Activated CD4-positive, CD25-positive, alpha-beta regulatory T cell treated with anti-CD3 and anti-CD28 coated beads, Interleukin-2, amount 50 U/mL, for 16 hours (primary cell): ENCODE measurements at places on chromosomes 3 and 15.
A peak's percentile ranks its signal among the peaks of the same experiment; 100 is the strongest.

DNA sequence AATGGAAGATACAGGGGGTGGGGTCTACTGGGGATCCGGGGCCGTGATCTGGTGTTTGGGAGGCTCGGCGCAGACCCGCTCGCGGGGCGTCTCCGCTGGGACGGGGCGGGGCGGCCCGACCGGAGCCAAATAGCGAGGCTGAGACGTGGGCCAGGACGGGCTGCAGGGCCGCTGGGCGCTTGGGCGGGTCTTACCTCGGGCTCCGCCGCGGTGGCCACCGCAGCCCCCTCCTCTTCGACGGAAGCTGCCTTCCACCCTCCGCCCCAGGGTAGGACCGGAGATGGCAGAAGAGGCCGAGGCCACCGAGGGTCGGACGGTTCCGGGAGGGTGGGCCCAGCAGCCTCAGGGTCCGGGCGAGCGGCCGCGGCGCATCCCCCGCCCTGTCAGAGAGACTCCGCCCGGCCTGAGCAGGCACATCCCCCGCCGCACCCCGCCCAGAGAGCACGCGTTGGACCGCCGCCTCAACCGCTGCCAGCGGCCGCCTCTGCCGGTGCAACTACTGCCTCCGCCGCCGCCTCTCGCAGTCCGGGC lies 399 bp downstream of the MYO9A start:
- DNase-seq = peak; percentile 36

DNA sequence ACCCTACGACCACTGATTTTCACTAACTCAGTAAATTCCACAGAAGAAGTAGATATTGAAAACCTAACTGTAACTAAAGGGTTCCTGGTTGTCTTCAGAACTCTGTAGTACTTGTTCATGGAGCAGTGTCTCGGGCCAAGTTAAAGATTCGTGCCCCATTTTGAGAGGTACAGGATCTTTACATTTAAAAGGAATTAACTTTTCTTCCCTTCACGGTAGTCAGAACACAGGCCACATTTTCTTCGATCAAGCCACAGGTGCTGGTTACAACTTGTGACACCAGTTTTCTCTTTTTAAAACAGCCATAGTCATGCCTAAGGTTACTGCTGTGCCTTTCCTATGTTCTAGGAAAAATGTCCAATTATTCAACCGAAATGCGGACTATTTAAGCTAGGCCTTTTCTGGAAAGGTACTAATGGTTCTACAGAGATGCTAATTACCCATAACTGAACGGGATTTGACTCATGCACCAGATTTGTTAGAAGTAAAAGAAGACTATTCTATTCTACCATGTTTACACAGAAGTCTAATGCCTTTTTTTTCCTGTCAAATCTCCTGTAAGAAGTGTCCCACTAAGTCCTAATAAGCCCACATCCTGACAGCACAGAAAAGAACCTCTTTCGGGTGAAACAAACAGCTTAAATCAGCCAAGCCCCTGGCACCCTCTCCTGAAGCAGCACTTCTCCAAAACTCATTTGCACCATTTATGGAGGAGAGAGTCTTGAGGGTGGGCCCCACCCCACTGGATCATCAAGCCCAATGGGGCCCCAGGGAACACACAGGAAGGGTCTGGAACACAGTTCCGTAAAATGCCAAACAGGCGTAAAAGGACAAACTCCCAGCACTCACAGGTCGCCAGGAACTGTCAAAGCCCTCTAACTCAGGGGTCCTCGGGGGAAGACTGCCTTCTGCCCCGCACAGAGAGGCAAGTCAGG lies 1.9 kb downstream of the LRIG1 start:
- no peak for DNase-seq

DNA sequence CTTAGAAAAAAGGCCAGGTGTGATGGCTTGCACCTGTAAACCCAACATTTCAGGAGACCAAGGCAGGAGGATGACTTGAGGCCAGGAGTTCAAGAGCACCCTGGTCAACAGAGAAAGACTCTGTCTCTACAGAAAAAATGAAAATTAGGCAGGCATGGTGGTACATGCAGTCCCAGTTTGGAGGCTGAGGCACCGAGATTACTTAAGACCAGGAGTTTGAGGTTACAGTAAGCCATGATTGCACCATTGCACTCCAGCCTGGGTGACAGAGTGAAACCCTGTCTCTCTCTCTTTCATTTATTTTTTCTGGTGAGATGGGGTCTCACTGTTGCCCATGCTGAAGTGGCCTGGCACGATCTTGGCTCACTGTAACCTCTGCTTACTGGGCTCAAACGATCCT lies 24.7 kb downstream of the IP6K1 start:
- DNase-seq = no peak

DNA sequence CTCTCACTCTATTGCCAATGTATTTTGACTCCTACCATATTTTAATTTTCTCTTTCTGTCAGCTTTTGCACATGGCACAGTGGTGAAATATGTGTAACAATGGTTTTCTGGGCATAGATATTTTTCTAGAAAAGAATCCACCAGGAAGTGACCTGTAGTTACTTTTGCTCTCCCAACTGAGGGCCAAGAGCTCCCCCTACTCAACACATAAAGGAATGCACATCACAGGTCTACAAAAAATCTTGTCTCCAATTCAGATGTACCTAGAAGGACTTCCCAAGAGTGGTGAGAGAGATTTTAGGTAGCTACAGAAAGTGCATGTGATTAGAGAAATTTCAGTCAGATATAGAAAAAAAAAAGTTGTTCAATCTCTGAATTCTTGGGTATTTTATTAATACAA lies 15.6 kb downstream of the CPA3 start:
- no peak for DNase-seq

GRCh38 chr3:71090207-71090606 lies 493.3 kb downstream of the FOXP1 start:
- DNase-seq = no peak

DNA sequence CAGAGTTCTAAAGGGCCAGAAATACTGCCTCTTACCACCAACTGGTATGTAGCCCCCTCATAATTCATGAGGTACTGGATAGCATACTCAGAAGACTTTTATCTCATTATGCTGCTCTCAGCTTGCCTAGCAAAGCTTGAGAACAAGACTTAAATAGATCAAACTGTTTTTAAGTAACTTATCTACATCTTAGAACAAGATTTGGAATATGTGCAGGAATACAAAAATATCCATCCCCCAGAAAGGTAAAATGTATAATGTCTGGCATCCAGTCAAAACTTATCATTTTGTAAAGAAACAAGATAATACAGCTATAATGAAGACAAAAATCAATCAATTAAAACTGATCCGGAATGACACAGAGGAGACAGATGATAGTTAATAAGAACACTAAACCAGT lies 400.4 kb upstream of the TGFBR2 start:
- DNase-seq = no peak

DNA sequence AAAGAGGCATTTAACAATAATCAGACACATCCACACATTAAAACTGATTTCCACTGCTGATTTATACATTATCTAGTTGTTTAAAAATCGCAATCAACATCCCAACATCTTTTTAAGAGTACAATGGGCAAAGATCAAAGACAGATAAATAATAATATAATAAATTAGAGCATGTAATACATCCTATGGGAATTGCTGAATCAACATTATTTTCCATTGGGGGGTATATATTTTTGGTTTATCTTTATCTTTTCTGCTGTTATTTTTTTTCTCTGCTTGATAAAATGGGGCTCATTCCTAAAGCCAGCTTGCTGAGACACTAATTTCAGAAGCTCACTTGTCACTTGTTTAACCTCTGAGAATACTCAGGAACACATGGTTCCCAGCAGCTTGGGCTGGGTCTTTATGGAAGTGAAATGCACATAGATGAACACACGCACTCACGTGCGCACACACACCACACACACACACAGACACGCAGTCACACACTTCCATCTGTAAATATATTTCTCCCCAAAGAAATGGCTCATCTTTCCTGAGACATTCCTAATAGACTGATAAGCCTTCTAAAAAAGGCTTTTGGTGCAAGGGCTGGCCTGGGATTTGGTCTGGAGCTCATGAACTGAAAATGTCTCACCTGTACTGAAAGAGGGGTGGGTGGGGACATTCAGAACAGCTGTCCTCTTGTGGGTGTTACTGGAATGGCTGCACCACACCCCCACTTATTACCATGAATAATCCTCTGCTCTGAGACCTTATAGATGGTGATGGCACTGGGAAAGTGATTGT lies 3.5 kb upstream of the PPIB start:
- DNase-seq = no peak

- no peak for DNase-seq
Observed at GRCh38 chr3:110667216-110667615, 404.4 kb upstream of the NECTIN3 start.

GRCh38 chr3:153972862-153973261 lies 148.3 kb upstream of the ARHGEF26 start:
- no peak for DNase-seq

DNA sequence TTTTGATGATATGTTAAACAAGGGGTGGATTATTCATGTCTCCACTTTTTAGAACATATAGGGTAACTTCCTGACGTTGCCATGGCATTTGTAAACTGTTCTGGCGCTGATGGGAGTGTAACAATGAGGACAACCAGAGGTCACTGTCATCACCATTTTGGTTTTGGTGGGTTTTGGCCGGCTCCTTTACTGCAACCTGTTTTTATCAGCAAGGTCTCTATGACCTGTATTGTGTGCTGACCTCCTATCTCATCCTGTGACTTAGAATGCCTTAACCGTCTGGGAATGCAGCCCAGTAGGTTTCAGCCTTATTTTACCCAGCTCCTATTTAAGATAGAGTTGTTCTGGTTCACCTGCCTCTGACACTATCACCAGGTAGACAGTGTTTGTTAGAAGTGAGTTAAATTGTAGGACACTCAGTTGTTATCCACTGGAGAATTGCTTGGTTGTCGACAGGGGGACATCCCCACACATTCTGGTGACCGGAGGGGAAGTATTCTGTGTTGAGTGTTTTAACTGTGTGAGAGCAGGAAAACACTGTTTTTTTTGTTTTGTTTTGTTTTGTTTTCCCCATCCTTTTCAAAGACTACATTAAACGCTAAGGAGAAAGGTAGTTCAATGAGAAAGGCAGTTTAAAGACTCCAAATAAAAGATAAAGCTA lies 36.9 kb upstream of the SKIL start:
- no peak for DNase-seq

DNA sequence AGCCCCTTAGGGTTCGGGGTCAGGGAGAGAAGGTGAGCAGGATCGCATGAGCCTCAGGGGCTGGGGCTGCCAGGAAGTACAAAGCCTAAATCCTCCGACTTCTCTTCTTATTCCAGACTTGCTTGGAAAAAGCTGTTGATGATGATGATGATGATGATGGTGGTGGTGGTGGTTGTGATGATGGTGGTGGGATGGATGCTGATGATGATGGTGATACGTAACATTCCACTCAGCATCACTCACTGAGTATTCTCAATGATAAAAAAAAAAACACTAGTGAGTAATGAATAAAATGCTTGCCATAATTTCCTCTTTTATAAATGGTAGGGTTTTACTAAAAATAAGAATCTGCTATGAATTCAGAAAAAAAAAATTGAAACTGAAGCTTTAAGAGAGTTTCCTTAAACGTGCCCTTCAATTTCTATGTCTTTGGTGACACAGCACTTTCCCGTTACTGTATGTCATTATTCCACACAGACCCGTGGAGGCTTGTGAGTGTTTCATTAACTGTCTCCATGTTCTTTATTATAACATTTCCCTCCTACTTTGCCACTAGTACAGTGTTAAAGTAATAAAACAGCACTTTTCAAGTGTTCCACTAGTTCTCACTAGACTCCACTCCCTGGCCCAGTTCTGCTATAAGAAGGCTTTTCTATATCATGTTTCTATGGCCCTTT lies 5.4 kb upstream of the ACAN start:
- no peak for DNase-seq

DNA sequence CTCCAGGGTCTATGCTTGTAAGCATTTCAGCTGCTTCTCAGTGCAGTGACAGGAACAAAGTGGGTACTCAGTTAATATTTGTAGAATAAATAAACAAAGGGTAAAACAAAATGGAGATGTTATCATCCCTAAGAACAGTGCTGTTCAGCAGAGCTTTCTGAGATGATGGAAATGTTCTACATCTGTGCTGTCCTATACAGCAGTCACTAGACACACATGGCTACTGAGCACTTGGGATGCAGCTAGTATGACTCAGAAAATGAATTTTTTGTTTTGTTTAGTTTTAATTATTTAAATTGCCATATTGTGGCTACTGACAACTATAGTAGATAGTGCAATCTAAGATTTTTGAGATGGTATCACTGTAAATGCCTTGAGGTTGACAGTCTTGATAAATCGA lies 283.8 kb upstream of the ADAMTS9 start:
- DNase-seq = no peak

- DNase-seq = no peak
Observed at GRCh38 chr3:188369526-188369925, 215.6 kb downstream of the LPP start.

GRCh38 chr3:169811631-169812331 lies 889 bp upstream of the LRRIQ4 start:
- DNase-seq = no peak

- no peak for DNase-seq
Observed at GRCh38 chr15:92797168-92798052, 102.7 kb upstream of the CHD2 start.

GRCh38 chr15:89812011-89812846 lies 2.4 kb downstream of the ANPEP start:
- DNase-seq = no peak

DNA sequence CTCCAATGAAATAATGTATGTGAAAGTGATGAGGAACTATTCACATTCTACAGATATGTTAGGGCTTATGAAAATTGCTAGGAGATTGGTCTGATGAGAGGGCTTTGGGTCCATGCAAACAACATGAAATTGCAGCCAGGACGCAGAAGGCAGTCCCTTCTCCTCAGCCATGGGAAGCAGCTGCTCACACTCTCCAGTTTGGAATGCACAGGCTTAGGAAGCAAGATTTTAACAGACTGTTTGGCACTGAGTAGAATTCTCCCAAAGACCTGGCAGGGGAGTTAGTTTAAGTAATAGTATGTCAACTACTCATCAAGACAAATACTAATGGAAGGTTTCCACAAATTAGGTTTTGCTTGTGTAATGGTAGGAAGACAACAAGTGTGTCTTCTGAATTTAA lies 500.7 kb upstream of the ARRDC4 start:
- no peak for DNase-seq

DNA sequence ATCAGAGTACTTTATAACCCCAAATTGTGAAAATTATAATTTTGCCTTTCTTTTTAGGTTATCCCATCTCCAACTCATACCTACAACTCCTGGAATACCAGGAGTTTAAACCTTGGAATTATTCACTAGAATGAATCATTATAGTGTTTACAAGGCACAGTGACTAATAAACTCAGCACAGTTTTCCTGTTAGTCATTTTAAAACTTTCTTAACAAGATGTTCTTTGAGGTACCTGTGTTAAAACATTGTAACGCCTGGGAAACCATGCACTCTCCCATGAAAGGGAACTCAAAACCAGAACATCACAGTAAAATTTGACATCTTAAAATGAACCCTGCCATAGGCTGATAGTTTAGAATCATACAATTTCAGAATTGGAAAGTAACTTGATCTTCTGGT lies 132.4 kb upstream of the OSTN start:
- DNase-seq = no peak

DNA sequence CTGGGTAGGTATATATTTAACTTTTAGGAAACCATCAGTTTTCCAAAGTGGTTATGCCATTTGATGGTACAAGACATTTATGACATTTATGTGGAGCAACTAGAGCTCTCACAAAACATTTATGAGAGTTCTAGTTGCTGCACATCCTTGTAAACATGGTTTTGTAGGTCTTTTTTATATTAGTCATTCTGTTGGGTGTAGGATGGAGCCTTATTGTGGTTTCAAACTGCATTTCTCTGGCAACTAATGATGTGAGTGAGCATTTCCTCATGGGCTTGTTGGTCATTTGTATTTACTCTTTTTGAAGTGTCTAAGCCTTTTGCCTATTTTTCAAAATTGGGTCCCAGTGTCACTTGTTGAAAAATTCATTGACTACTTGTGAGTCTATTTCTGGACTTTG lies 45.7 kb upstream of the MGLL start:
- no peak for DNase-seq
